ENCODE measurements at places on chromosomes 6 and 20.

DNA sequence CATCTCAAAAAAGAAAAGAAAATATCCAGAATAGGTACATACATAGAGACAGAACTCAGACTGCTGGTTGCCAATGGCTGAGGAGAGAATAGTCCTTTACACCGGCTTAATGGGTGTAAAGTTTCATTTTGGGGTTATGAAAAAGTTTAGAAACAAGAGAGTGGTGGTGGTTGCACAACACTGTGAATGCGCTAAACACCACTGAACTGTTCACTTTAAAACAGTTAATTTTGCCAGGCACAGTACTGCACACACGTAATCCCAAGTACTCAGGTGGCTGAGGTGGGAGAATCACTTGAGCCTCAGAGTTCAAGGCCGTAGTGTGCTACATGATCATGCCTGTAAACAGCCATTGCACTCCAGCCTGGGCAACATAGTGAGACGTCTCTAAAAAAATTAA lies 7.6 kb downstream of the ILRUN start:
- no peak for DNase-seq

DNA sequence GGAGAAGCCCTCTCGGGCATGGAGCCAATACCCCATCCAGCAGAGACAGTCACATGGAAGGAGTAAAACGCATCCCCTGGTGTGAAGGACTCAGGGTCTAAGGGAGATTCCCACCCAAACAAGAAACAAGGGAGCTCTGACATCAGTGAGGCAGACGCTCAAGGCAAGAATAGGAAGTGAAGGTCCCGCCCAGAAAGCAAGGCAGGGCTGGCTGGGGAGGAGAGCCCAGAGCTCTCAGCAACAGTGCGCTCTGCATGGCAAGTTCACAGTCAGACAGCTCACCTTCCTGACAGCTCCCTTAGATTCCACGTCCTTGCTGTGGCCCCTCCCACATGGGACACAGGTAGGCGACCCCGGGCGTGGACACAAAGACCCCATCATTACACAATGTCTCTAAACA lies 85.6 kb downstream of the TTLL2 start:
- DNase-seq = no peak

GRCh38 chr6:127366282-127367022 lies 23.0 kb upstream of the ECHDC1 start:
- DNase-seq = no peak

DNA sequence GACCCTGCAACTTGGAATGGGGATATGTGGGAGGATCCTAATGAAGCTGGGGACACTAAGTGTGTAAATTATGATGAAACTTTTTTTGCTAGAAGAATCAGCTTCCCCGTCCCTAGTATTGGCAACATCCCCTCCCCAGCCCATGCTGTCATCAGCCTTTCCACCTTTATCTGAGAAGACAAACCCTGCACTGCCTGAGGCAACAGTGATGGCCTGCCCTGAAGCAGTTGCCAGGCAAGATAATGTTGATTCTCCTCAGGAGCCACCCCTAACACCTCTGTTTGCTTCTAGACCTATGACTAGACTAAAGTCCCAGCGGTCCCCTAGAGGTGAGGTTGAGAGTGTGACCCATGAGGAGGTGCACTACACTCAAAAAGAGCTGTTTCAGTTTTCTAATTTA lies 27.1 kb downstream of the MICA start:
- DNase-seq = no peak

DNA sequence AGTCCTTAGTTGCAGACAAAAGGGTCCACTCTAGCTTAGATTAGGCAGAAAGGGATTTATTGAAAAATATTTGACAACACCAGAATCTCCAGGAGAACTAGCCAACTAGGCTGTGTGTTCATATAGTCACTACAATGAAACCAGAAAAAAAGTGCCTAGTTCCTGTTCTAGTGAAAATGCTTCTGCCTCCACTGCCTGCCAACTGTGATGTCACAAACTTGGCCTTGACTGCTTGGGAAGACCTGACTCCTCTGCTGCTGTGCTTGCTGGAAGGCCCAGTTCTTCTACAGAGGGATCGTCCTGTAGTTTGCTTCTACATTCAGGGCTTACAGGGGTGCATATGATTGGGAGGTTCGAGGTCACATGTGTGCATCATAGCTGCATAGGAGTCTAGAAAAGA lies 40.3 kb upstream of the XRN2 start:
- DNase-seq = no peak

GRCh38 chr6:36818756-36819155 lies 20.5 kb downstream of the CPNE5 start:
- DNase-seq = no peak

GRCh38 chr20:22762576-22763256 lies 178.3 kb upstream of the FOXA2 start:
- no peak for DNase-seq

DNA sequence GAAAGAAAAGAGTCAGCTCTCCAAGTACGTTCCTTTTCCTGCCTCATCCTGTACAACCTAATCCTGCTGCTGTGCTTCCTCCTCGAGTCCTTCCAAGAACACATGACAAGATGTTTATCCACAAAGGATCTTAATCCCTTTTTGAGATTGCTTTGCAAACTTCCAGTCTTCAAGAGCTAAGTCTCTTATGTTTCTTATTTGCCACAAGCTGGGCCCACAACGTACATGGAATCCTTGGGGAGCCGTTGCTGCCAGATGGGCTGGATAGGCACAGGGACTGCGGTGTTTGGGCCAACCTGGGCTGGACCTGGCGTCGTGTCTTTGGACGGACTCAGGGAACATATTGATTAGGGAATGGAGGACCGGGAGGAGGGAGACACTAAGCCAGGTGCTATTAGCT lies 79.7 kb upstream of the AFDN start:
- no peak for DNase-seq

DNA sequence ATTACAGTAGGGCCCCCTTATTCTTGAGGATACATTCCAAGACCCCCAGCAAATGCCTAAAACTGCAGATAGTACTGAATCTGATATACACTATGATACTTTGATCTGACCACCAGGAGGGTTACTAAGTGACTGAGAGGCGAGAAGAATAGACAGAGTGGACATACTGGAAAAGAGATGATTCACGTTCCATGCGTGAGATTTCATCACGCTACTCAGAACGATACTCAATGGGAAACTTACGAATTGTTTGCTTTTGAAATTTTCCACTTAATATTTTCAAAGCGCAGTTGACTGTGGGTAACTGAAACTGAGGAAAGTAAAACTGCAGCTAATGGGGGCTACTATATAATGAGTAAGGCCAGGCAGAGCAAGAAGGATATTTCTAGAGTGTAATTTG lies 60.8 kb downstream of the STX11 start:
- no peak for DNase-seq

GRCh38 chr6:15061180-15061641 lies 184.7 kb upstream of the JARID2 start:
- DNase-seq = no peak

GRCh38 chr6:122571888-122572287 lies 38.3 kb upstream of the PKIB start:
- no peak for DNase-seq

DNA sequence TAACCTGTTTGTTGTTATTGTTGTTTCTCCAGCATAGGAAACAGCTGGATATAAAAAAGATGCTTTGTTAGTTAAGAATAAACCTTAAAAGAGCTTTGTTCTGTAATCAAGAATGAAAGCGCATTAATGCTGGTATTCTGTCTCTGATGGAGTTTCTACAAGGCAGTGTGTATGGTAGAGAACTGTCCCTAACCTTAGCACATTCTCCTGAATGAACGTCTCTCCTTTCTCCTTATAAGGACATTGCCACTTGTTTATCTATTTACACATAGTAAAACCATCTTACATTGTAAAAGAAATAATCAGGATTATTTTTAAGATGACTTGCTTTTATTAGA lies 33.8 kb upstream of the LCA5 start:
- DNase-seq = no peak

- no peak for DNase-seq
Measured at GRCh38 chr20:59253779-59254319, 46.6 kb upstream of the EDN3 start.

DNA sequence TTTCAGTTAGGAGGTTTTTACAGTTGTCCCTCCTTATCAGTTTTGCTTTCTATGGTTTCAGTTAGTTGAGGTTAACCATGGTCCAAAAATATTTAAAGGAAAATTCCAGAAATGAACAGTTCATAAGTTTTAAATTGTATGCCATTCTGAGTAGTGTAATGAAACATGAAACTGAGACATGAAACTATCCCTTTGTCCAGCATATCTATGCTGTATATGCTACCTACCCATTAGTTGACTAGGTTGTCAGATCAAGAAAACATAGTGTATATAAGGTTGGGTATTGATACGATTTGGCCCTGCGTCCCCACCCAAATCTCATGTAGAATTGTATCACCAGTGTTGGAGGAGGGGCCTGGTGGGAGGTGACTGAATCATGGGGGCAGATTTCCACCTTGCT lies 39.1 kb downstream of the VGLL2 start:
- no peak for DNase-seq

GRCh38 chr6:10580570-10580969 lies 59.4 kb downstream of the GCNT2 start:
- no peak for DNase-seq

- no peak for DNase-seq
Measured at GRCh38 chr20:5212907-5213487, 86.2 kb downstream of the CDS2 start.

- DNase-seq = no peak
Measured at GRCh38 chr20:1376408-1377270, 16.2 kb downstream of the FKBP1A start.

- DNase-seq = no peak
Measured at GRCh38 chr6:11773013-11773412, 5.6 kb downstream of the ADTRP start.

GRCh38 chr6:27095914-27096313 lies 151.6 kb upstream of the PRSS16 start:
- no peak for DNase-seq

DNA sequence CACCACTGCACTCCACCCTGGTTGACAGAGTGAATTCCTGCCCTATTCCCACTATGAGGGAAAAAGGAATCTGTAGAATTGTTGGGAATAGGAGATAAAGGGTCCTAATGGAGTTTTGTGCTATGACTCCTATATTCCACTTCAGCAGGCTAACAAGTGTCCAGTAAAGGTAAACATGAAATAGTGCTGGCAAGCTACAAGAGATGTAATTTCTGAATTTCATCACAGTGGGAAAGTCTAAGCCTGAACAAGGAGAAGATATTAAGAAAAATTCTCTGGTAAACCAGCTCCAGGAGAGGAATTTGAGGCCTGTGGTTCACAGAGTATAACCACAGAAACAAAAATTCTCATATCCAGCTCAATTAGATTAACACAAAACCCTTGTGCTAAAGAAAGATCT lies 10.3 kb upstream of the C6orf58 start:
- no peak for DNase-seq

DNA sequence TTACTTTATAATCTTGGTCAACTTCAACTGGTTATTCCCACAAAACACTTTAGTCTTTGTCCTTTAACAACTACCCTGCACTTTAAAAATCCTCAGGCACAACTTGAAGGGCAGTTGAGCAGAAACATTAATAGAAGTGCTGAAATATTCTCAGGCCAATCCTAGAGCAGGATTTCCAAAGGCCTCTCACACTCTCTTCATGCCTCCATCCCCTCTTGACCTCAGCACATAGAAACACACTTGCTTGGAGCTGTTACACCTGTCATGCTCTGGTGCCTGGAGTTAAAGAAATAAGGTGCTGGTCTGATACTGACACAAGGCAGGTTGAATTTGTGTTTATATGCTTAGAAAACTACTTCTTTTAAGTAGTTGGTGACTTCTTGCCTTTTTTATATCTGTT lies 618.8 kb upstream of the POU3F2 start:
- no peak for DNase-seq

DNA sequence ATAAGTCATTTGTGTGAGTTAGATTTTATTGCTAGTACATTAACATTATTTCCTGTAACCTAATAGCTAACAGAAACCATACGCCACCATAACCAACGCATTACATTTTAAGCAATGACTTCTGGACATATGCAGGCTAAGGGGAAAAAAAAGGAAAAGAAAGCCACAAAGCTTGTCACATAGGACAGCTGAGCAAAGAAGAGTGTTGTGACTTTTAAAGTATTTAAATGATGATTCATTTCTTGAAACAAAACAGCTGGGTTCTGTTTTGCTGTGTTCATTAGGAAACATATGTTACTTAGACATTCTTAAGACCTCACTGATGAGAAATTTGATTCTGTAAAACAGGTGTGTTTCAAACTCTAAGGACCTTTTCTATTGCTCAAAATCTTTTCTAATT lies 171.4 kb downstream of the COL9A1 start:
- DNase-seq = no peak

- DNase-seq = no peak
Measured at GRCh38 chr6:56757588-56757984, 114.9 kb upstream of the DST start.

GRCh38 chr20:58224974-58225373 lies 3.5 kb downstream of the ANKRD60 start:
- DNase-seq = no peak

DNA sequence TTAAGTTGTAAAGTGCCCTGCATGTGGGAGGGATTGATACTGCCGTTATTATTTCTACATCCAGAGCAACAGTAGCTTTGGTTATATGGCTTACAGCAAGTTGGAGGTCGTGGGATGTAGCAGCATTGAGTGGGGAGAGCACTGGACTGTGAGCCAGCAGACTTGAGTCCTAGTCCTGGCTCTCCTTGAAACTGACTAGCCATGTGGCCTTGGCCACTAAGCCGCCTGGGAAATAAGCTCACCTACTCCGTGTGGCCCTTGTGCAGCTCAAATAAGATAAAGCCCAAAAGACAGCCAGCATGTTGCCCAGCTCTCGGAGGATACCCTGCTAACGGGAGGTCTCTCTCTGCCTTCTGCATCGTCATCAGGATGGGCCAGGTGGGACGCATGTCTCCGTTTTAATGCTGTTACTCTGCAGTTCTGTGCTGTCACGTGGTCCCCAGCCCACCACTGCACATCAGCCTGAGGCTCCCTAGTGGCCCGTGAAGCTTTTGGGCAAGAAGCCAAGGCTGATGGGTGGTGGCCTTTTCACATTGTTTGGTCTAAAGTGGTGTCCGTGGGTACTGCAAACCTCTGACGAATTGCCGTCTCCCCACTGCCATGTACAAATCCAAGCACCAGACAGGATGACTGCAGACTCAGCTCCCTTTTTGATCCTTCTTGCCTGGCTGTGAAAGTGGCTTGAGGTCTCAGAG lies 7.9 kb downstream of the EPB41L1 start:
- no peak for DNase-seq

DNA sequence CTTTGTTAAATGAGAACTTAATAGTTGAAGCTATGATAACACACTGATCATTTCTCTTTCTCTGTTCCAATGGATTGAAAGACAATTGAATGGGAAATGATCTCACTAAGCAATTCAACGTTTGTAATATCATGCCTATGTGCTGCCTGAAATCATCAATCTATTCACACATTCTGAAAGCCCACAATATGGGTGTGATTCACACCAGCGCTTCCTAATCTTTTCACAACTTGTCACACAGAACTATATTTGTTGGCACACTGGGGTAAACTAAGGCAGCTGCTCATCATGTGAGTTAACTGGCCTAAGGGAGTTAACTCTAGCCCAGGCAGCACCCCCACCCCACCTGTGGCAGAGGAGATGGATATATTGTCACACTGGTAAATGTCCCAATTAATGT lies 37.1 kb upstream of the UTRN start:
- no peak for DNase-seq

Data from NT2/D1 (cell line).